C1 segment of cervical spinal cord (tissue), 14 donors: ENCODE measurements at places on chromosomes 4 and X.

- DNase-seq: no peak
These were observed 27.7 kb downstream of the ABCG2 start for GRCh38 chr4:88130544-88131305.

GRCh38 chrX:54446084-54446483 lies 5.9 kb downstream of the TSR2 start:
- DNase-seq: no peak

DNA sequence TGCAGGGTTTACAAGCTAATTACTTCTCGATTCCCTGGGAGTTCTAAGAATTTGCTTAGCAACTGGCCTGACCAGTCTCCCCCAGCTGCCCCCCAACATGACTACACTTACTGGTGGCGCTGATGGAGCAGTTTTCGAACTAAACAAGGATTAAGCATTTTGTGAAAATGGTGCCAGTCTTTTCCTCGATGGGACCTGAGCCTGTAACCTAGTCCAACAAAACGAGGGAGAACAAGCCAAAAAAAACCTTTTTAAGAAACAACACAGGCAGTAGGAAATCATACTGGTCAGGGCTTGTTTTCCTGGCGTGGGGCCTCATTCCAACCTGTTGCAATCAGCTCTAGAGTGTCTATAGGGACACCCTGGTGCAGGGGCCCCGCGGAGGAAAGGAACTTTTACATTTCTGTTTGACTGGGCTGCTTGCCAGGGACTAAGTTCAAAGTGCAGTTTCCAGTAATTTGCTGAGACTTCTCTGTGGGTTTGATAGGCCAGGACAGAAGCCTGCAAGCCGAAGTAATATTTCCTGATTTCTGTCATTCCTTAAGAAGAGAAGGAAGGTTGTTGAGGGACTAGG lies 158.7 kb downstream of the SPRY1 start:
- DNase-seq: peak; percentile 27

- no peak for DNase-seq
These were observed 66.2 kb downstream of the MAB21L2 start for GRCh38 chr4:150648123-150648522.

DNA sequence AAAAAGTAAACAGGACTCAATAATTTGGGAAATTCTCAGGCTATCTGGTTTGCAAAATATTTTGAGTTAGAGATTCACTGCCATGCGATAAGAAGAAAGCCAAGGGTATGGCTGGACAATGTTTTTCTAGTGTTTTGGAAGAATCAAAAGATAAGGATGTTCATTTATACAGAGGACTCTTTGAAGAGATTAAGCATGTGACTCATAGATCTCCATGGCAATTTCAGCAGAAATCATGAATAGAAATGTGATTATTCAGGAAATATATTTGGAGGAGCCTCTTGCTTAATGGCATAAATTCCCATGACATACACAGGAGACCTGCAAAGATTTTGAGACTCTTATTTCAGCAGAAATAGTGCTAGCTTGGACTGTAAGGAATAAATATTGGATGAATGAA lies 16.7 kb upstream of the FRAS1 start:
- no peak for DNase-seq

GRCh38 chrX:24339911-24340310 lies 20.5 kb upstream of the SUPT20HL1 start:
- no peak for DNase-seq

GRCh38 chr4:76948443-76949275 lies 893 bp upstream of the SEPTIN11 start:
- DNase-seq: peak; percentile 75

GRCh38 chr4:63620271-63620670 lies 789.0 kb downstream of the TECRL start:
- peak; percentile 68 for DNase-seq

DNA sequence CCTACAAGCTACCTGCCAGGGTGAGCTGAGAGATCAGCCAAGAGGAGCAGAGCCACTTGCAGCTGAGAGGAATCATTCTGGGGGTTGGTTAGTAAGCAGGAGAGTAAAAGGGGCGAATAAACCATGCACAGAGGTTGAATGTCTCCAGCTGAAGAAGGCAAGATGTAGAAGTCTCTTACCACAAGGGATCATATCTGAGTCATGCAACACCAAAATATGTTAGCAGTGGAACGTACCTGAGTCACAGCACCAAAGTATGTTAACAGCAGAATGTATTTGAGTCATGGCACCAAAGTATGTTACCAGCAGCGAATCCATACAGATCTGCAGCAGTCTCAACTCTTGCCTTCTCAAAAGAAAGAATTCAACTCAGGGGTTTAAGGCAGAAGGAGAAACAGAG lies 29.9 kb downstream of the C4orf51 start:
- no peak for DNase-seq

DNA sequence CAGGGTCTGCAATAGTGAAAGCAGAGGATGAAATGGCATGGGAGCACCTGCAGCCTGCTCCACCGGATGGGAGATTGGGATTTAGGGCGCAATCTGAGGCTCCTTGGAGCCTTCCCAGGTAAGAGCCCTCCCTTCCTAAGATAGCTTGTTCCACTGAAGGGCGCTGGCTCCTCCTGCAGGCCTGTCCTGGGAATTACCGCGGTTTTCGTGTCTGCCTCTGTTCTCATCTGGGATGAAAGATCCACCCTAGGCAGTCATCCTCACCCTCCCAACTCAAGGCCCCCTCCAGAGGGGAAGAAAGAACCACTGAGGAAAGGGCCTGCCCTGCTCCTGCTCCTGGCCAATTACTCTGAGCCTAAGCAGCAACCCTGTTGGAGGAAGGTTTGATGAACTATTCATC lies 547.5 kb downstream of the SMARCA1 start:
- peak; percentile 15 for DNase-seq

DNA sequence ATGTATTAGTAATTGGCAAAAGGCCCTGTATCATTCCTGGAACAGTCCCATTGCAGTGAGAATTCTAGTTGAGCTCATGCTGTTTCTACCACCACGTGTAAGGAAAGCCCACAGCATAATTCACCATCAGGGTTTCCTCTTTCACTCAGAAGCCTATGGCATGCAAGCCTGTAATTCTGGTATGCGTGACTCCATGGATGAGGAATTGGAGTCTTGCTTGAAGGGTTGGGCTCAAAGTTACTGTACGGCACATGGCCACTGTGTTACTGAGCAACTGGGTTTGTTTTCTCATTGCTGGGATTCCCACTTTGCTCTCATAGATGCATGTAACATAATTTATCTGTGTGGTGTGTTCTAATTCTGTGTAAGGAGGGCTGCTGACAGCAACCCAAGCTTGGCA lies 132.3 kb upstream of the NR3C2 start:
- DNase-seq: no peak

GRCh38 chr4:130143656-130144055 lies 1047.7 kb downstream of the C4orf33 start:
- DNase-seq: no peak

DNA sequence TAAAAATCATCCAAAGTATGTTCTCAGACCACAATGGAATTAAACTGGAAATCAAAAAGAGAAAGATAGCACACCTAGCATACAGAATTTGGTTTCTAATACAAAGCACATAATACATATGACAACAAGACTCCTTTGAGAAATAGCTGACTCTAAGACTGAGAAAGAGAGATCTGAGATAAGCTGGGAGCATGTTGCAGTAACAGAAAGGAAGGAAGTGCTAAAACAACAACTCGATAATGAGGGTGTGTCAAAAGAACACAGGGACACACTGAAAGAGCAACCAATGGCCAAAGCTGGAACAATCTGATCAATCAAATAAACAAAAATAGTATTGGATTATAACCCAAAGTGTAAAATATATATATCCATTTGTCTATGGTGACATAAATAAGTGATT lies 586.6 kb downstream of the C4orf33 start:
- no peak for DNase-seq

GRCh38 chr4:173794662-173795061 lies 264.6 kb upstream of the HAND2 start:
- DNase-seq: no peak

DNA sequence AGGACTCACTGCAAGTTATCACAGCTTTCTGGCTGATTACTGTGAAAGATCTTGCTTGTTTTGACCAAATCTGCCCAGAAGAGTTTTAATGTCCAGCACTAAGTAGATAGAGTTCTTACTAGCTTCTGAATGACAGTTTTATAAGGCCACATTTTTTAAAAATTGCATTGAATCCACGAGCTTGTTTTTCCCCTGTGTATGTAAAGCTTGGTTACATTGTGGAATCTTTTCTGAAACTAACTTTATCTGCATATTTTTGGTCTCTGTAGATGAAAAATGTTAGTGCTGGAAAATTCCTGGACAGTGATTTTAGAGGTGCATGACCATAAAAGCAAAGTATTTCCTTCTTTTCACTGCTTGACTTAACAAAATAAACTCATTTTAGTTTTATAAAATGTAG lies 650.3 kb upstream of the FAM241A start:
- DNase-seq: no peak

- DNase-seq: no peak
These were observed 3.7 kb upstream of the GUF1 start for GRCh38 chr4:44674471-44674870.

GRCh38 chrX:46574774-46575381 lies 1.3 kb downstream of the CHST7 start:
- no peak for DNase-seq

DNA sequence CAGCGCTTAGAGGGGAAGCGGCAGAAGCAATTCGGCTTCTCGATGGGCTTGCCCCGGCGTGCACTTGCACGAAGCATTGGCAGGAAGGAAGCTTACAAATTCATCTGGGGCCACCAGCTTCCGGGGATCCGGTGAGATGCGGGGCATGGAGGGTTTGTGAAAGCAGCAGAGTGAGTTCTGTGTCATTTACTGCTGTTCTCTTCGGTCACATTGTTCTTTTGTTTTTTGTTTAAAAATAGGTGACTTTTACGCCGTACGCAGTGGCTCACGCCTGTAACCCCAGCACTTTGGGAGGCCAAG lies 47.0 kb downstream of the ASMT start:
- no peak for DNase-seq

DNA sequence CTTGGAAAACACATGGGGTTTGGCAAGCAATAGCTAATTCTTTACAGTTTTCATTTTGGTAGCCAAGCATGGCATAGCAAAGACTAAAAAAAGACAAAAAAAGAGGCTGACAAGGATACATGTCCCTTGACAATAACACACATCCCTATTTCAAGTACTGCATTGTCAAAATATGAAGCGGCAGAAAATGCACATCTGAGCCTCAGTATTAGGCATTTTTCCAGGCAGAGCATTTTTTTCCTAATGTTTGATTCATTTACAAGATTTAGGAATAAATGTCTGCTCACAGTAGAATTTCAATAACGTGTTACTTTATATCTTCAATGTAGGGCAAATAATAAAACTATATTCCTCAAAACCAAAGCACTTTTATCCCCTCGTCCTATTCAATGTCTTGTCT lies 216.3 kb upstream of the PCDH18 start:
- DNase-seq: no peak

- DNase-seq: no peak
These were observed 43.9 kb upstream of the BBS12 start for GRCh38 chr4:122688529-122689140.

- DNase-seq: no peak
These were observed 211.9 kb downstream of the SOX3 start for GRCh38 chrX:140292961-140293360.

DNA sequence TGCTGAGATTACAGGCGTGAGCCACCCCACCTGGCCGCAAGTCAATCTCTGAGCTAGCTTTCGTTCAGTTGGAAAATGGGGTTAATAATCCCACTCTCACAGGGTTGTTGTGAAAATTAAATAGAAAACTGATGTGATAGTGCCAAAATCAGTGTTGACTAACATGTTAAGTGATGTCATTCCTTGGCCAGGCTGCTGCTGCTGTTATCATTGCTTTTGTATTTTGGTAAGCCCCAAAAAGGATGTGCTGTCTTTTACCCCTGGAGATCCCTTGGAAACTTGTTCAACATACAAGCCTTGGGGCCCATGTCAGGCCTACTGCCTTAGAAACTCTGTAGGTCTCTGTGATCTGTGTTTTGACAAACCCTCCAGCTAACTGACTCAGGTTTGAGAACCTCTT lies 106.3 kb downstream of the AFF1 start:
- no peak for DNase-seq

GRCh38 chr4:184472614-184473498 lies 1.5 kb downstream of the IRF2 start:
- peak; percentile 19 for DNase-seq

- no peak for DNase-seq
These were observed 46.9 kb upstream of the NFKB1 start for GRCh38 chr4:102454268-102454667.

DNA sequence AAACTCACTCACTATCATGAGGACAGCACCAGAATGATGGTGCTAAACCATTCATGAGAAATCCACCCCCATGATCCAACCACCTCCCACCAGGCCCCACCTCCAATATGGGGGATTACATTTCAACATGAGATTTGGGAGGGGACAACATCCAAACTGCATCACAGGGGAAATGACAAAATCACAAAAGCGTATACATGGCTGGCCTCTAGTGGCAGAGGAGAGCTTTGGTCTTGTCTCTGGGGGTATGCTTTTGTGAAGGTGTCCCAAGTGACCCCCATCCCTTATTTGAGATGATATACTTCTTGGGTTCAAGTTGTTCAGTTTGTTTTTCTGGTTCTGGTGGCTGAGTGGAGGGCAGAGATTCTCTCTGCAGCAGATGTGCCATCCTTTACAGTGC lies 8.5 kb upstream of the SETD7 start:
- DNase-seq: no peak
